ENCODE measurements at places on chromosomes 11 and 22.

DNA sequence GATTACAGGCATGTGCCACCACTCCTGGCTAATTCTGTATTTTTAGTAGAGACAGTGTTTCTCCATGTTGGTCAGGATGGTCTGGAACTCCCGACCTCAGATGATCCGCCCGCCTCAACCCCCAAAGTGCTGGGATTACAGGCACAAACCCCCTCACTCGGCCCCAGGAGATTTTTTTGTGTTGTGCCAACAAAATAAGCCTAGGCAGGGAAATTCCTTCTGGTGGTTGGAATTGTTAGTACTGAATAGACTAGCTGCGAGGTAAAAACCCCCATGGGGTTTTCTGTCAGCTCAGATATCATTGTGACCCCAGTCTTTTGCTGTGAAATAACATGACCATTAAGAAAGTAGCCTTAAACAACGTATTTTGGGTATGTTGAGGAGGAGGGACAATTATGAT, 144.9 kb downstream of the BCR start:
- DNase-seq, result no peak

DNA sequence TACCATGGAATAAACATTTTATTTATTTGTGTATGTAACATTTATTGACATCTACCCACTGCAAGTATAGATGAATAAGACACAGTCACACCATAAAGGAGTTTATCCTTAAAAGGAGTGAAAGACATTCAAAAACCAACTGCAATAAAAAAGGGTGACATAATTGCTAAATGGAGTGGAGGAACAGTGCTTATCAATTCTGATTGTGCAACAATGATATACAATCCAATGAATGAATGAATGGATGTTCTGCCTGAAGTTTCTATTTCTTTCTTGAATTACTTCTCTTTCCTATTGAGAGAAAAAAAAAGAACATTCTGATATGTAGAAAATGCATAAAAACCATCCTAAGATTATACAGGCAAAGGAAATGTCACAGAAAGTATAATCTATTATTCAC, 10.0 kb downstream of the MMP7 start:
- DNase-seq, result no peak

GRCh38 chr11:62552485-62553079, 6.0 kb upstream of the AHNAK start:
- no peak for DNase-seq

DNA sequence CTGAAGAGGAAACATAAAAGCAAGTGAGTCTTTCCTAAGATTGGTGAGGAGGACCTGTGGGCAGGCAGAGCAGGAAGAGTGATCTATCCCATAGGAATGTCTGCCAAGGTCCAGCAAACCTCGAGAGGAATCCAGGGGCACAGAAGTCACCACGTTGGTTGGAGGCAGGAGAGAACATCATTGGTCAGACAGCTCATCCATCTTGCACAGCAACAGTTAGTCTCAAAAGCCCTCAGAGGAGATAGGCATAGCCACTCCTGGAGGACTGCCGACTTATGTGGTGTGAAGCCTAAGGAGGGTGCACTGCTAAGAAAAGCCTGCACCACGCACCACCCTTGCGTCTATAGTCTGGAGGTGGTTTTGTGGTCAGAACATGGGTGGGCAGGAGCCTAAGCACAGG, 109.1 kb downstream of the RASSF10 start:
- no peak for DNase-seq

DNA sequence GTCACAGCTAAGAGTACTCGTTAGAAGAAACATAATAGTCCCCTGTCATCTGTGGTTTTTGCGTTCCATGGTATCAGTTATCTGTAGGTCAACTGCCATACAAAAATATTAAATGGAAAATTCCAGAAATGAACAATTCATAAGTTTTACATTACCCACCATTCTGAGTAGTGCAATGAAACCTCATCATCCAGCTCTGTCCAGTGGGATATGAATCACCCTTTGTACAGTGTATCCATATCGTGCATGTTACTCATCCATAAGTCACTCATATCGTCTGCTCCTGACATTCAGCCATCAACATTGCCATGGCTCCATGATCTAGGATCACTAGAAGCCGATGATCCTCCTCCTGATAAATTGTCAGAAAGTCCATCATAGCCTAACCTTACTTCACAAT, 174.9 kb upstream of the C11orf87 start:
- DNase-seq, result no peak

- no peak for DNase-seq
Observed at GRCh38 chr11:117818041-117818873, 6.3 kb downstream of the FXYD2 start.

- DNase-seq, result no peak
Observed at GRCh38 chr11:70682760-70683159, 284.4 kb downstream of the CTTN start.

- no peak for DNase-seq
Observed at GRCh38 chr22:20400606-20401375, 6.8 kb downstream of the ZNF74 start.

GRCh38 chr11:134139873-134140331, 71.0 kb downstream of the JAM3 start:
- peak; percentile 73 for DNase-seq

- DNase-seq, result peak; percentile 30
Observed at GRCh38 chr11:12224537-12224893, 114.1 kb downstream of the MICAL2 start.

- peak; percentile 35 for DNase-seq
Observed at GRCh38 chr11:108654994-108655631, 9.8 kb upstream of the DDX10 start.
